ENCODE measurements at places on chromosomes 7 and 10. TPM values are rescaled to one million over a fixed set of nuclear protein-coding genes. Genes with fewer than 3 reads are reported as not detected.
A peak's percentile ranks its signal among the peaks of the same experiment; 100 is the strongest.

BET1 gene
- 47.2 TPM for total RNA-seq

SLC18A3 gene
- not detected for total RNA-seq

GRCh38 chr7:2665359-2665791 is 22.6 kb upstream of the AMZ1 start:
- no peak for DNase-seq

- DNase-seq: no peak
Observed at GRCh38 chr10:36157486-36157885, 515.4 kb upstream of the FZD8 start.

DNA sequence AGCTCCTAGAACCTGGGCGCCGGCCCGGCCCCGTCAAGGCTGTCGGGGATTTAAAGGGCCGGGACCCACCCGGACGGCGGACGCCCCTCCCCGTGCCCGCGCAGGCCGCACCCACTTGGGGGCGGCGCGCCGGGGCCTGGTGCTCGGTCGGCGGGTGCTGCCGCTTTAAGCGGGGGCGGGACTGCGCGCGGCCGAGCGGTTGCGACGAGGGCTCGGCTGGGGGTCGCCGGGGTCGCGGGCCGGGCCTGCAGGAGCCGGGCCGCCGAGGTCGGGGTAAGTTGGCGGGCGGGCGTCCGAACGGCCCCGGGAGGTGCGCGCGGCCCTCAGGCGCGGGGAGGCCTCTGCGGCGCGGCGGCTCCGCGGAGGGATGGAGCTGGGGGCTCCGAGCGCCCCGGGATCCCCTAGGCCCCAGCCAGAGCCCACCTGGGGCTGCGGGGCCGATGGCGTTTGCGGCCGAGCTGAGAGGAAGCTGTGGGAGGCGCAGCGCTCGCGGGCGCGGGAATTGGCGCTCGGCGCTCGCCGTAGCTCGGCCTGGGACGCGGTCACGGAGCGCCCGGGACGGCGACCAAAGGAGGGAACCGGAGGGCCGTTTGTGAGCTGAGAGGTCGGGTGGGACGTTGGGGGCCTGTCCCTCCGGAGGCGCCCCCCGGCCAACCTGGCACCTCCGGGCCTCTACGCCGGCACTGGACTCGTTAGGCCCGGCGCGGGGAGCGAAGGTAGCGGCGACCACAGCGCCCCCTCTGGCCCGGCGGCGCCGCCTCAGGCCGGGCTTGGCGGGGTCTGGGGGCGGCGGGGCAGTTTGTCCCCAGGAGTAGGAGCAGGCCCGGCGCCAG is at the start of gene TRRAP:
Gene TRRAP (plus strand): TSS at position 168 of the 833 bp plus-strand sequence. CDS start 2,619 bp downstream, outside the sequence.
- DNase-seq: peak; percentile 58

DNA sequence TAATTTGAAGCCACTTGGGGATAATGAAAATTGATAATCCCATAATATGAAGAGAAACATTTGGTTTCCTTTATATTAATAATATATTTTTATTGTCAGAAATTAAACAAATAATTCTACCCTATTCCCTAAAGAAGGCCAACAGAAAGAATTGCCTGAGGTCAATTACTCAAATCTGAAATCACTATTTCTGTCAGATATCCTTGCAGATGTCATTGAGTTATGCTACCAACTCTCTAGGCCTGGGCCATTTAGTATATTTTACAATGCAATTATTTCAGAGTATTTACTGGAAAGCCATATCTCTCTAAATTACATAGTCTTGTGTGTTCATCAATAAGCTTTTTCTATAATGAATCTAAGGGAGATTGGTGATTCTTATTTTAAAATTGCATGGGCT is 498.1 kb downstream of the KIF20B start:
- DNase-seq: no peak

GRCh38 chr7:106345421-106346166 is 60.8 kb upstream of the NAMPT start:
- peak; percentile 65 for DNase-seq

DNA sequence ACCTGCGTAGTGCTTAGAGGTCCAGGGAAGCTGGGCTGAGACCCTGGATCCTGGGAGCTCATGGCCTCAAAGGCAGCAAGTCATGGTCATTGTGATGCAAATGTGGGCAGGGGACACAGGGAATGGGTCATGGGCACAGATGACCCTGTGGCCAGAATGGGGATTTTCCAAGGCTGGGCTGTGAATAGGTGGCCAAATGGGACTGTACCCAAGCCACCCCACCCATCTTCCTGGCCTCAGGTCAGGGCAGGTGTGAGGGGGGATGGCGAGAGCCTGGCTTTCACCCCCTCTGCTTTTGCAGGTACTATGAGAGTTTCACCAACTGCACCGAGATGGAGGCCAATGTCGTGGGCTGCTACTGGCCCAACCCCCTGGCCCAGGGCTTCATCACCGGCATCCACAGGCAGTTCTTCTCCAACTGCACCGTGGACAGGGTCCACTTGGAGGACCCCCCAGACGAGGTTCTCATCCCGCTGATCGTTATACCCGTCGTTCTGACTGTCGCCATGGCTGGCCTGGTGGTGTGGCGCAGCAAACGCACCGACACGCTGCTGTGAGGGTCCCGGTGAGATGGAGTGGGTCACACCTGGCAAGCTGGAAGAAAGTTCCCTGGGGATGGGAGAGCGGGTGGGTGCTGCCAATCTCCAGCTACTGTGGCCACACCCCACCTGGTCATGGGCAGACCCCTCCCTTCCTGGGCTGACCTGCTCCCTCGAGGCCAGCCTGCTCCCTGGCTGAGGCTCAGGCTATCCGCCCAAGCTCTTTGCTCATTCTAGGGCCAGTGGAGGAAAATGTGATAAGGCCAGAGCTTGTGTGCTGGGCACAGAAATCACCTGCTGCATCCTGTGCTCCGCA is 25.5 kb downstream of the RAMP3 start:
- DNase-seq: no peak

DNA sequence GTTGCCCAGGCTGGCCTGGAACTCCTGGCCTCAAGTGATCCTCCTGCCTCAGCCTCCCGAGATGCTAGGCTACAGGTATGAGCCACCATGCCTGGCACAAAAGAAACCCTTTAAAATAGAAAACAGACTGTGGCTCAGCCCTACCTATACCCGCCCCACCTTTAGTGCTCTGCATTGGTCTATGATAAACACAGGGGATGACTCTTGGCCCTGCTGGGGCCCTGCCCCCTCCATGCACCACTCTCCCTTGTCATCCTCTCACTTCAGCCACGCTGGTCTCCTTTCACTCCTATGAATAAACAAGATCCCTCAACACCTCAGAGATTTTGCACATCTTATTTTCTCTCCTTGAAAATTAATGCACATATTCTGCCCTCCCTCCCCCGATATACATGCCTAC is 251.4 kb upstream of the KLF14 start:
- DNase-seq: no peak
